ENCODE measurements at places on chromosomes 11 and 22. TPM values are rescaled to one million over a fixed set of nuclear protein-coding genes. Genes with fewer than 3 reads are reported as not detected.

- DNase-seq: no peak
Observed at GRCh38 chr22:46774253-46774979, 12.0 kb downstream of the TBC1D22A start.

DNA sequence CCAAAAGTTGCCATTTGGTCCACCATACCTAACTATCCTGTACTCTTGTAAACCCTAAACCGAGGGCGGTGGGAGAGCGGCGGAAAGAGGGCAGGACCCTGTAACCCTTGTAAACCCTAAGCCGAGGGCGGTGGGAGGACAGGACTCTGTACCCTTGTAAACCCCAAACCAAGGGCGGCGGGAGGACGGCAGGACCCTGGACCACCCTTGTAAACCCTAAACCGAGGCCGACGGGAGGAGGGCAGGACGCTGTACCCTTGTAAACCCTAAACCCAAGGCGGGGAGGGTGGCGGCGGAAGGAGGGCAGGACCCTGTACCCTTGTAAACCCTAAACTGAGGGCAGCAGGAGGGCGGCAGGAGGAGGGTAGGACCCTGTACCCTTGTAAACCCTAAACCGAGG, 12.5 kb upstream of the OR52I2 start:
- no peak for DNase-seq

GRCh38 chr11:9601037-9601875, 27.8 kb downstream of the WEE1 start:
- no peak for DNase-seq

DNA sequence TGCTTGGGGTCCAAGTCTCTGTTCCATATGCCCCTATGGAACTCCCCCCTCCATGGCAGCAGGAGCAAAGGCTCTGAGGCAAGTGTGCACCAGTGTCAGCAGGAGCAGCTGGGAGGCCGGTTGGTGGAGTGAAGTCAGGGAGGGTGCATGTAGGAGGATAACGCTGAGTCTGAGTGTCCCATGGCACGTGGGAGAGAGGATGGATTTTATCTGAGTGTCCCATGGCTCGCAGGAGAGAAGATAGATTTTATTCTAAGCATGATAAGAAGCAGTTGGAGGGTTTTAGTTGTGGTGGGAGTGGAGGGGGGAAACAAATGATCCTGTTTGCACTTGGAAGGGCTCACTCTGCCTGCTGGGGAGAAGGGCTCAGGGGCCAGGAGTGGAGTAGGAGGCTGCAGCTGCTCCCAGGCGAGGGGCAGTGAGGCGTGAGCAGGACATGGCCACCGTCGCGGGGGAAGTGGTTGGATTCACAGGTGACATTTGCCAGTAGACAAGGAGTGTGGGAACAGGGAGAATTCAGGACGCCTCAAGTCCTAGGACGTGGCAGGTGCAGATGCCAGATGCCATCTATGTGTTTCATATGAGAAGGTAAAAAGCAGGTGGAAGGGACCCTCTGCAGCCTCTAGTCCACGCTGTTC, 33.6 kb upstream of the PARVG start:
- DNase-seq: no peak

DNA sequence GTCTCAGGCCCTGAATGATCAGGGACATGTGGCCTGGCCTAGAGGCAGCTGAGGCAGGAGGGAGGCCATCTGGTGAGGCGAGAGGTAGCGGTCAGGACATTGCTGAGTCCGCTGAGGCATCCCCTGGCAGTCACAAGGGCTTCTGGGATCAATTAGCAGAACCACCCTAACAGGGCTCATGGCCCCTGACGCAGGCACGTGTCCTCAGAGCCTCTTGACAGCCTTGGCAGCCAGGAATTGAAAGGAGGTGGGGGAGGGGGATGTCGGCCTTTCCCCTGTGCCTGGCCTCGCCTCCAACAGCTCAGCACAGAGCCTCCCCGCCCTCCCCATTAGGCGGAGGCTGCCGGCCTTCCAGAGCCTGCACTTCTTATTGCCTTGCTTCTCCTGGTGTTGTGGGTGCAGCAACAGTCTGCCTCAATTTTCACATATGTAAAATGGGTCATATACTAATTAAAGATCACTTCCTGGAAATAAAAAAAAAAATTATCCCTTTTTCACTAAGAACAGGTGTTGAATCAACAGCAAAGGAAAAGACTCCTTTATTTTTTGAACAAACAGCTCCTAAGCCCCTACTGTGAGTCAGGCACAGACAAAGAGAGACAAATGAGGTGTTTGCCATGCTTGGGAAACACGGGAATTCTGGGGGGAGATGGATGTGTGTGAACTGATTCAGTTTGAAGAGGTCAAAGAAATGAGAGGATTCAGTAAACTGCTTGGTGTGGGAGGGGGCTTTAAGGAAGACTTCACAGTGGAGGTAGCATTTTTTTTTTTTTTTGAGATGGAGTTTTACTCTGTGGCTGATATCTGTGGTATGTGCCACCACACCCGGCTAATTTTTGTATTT, 55.3 kb downstream of the NFAM1 start:
- no peak for DNase-seq

DNA sequence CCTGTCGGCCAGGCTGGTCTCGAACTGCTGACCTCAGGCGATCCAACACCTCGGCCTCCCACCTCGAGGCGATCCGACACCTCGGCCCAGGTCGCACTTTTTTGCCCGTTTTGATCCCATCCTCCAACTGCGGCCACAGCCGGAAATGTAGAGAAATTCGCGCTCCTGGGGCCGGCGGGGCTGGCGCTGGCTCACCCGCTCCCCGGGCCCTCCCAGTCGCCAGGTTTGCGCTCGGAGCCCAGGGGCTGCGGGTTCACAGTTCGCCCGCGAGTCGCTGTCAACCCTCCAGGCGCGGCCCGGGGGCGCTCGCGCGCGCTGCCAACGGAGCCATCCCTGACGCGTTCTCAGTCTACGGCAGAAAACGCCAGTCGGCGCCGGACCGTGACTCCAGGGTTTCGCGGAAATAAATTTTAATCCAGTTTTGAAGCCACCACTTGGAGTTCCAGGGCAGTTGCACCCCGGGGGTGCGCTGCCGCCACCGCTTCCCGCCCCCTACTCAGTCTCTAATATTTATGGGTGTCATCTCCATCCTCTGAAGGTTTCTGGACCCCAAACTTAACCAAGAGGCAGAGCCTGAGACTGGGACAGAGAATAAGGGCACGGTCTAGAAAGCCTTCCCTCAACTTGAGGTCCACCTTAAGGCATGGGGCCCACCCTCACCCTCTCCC, 1.5 kb upstream of the KLHDC7B start:
- DNase-seq: no peak

GRCh38 chr11:43833657-43834073, 47.0 kb upstream of the ALKBH3 start:
- DNase-seq: peak; percentile 25

- DNase-seq: no peak
Observed at GRCh38 chr22:46546466-46547178, 9.2 kb upstream of the CELSR1 start.

DNA sequence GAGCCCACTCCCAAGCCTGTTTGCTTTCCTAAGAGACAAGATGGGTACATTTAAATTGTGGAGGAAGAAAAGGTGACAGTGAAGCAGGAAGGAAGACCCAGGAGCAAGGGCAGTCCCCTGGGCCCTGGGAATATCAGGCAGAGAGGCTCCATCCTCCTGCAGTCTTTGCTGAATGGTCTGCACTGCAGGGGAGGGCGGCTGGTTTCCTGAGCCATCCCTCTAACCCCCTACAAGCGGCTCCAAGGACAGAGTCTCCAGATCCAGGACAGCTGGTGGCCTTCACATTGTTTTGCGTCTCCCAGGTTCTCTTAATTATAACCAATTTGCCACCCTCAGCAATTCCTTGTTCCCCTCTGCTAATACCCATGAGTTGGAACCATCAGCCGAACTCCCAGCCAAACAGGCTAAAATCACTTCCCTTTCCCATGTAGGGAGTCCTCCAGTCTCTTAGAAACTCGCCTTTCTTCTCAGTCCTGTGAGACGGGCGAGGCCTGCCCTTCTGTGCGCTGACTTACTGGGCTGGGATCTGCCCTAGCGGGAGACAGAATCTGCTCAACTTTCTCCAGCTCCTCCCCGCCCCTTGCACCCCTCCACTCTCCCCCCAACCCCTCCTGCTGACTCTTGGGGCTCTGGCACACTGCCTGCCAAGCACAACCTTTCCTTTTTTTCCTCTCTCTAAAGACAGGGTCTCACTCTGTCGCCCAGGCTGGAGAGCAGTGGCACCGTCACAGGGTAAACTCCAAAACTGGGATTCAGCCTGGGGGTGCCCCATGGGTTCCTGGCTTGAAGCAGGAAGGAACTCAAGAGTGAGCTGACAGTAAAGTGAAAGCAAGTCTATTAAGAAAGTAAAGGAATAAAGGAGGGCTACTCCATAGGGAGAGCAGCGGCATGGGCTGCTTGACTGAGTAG, 53.4 kb upstream of the EMID1 start:
- no peak for DNase-seq

- DNase-seq: no peak
Observed at GRCh38 chr11:94563176-94563847, 3.9 kb upstream of the PIWIL4 start.

GRCh38 chr11:77115181-77115611, 12.6 kb downstream of the OMP start:
- no peak for DNase-seq

GRCh38 chr11:11454671-11455223, 101.7 kb upstream of the CSNK2A3 start:
- no peak for DNase-seq

GRCh38 chr11:13207665-13208594, 69.7 kb upstream of the BMAL1 start:
- no peak for DNase-seq

- no peak for DNase-seq
Observed at GRCh38 chr11:1791912-1792311, 28.2 kb upstream of the CTSD start.

DNA sequence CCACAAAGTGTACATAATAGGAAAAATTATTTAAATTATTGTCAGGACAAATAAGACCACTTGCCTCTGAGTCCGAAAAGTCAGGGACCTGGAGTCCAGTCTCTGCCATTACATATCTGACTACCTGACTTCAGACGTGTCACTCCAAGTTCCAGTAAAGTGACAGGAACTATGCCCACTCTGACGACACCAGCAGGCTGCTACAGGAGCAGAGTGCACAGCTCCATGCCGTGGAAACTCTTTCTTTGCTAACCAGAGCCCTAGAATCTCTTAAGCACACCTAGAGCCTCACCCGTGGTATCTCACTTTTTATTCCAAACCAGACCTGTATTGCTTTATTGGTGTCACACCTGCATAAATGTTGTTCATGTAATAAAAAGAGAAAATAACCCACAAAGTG, 93.7 kb downstream of the PLEKHA7 start:
- no peak for DNase-seq

DNA sequence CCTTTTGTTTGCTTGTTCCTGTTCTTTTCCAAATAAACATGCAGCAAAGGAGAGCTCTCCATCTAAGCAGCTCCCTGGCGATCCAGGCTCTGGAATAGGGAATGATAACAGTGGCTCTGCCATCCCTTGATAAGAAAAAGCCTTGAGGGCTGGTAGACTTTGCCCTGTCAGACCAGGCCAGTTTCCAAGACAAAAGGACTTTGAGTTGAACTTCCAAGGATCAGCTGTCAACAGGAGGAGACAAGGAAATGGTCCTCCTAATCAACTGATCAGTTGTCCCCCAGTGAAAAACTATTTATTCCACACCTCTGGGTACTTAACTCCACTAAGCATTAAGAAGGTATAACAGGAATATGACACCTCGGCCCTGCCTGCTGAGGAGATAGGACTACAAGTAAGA, 127.8 kb downstream of the PARVA start:
- DNase-seq: no peak

- DNase-seq: no peak
Observed at GRCh38 chr11:125457814-125458343, 38.2 kb downstream of the FEZ1 start.

- DNase-seq: no peak
Observed at GRCh38 chr11:46711303-46711702, 7.7 kb upstream of the F2 start.

GRCh38 chr11:44470854-44471253, 94.6 kb upstream of the CD82 start:
- no peak for DNase-seq

GRCh38 chr11:15695096-15695721, 580.5 kb downstream of the INSC start:
- DNase-seq: no peak

DNA sequence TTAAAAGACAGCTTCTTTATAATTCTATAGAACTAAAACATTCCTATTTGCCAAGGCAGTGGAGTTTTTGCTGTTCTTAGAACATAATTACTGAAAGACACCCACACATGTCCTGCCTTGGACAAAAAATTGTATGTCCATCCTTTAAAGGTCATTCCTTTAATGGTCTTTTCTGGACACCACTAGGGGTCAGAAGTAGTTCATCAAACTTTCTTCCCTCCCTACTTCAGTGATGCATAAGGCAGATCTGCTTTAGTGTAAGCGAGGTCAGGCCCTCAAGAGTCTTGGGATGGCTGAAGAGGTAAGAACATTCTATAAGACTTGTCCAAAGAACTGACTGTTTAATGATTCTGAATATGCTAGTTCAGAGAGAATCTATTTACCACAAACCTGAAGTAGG, 4.3 kb upstream of the OR51V1 start:
- peak; percentile 27 for DNase-seq

DNA sequence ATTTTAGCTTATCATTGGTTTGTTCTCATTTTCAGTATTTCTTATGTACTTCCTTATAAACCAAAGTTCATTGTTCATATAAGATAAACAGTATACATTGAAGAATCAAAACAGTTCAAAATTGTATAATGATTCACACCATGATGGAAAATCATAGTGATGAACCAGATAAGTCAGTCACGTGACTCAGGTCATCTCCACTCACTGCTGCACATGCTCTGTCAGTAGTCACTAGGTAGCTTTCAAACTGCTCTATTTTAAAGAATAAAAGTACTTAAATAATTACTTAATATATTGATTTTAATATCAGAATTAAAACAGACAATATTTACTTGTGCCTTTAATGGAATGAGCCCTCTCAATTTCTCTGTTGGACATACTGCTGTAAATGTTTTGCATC, 37.5 kb downstream of the PDHX start:
- no peak for DNase-seq

GRCh38 chr11:46667043-46667481, 33.4 kb downstream of the ARHGAP1 start:
- no peak for DNase-seq

GRCh38 chr11:126491092-126491491, 135.6 kb downstream of the ST3GAL4 start:
- no peak for DNase-seq

GRCh38 chr11:72738199-72739141, 13.7 kb downstream of the ARAP1 start:
- no peak for DNase-seq

DEUP1 gene
- total RNA-seq: not detected

PGR gene
- total RNA-seq: not detected

SAA1 gene
- total RNA-seq: not detected

C11orf71 gene
- 3.5 TPM for total RNA-seq

STK33 gene
- total RNA-seq: 6.4 TPM

NXPE2 gene
- not detected for total RNA-seq

FOLR2 gene
- not detected for total RNA-seq

GRM5 gene
- total RNA-seq: 0.05 TPM

SPI1 gene
- not detected for total RNA-seq

MMP8 gene
- total RNA-seq: not detected

MRGPRX2 gene
- not detected for total RNA-seq

SLC16A8 gene
- not detected for total RNA-seq
